ENCODE measurements at places on chromosomes 12 and 14.

DNA sequence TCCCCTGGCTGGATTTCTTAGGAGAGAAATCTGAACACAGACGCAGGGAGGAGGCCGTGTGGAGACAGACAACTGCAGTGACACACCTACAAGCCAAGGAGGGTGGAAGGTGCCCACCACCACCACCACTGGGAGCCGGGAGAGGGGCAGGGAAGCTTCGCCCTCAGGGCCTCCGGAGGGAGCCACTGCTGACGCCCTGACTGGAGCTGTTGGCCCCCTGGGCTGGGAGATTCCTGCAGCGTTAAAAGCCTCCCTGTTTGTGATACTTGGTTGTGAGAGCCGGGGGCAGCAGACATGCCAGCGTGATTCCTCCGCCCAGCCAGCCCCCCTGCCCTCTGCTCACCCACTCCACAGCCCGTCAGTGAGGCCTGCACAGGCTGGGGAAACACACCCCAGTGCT, 72.0 kb downstream of the CHGA start:
- DNase-seq = no peak

GRCh38 chr12:64669270-64669842, 59.1 kb downstream of the RASSF3 start:
- no peak for DNase-seq

DNA sequence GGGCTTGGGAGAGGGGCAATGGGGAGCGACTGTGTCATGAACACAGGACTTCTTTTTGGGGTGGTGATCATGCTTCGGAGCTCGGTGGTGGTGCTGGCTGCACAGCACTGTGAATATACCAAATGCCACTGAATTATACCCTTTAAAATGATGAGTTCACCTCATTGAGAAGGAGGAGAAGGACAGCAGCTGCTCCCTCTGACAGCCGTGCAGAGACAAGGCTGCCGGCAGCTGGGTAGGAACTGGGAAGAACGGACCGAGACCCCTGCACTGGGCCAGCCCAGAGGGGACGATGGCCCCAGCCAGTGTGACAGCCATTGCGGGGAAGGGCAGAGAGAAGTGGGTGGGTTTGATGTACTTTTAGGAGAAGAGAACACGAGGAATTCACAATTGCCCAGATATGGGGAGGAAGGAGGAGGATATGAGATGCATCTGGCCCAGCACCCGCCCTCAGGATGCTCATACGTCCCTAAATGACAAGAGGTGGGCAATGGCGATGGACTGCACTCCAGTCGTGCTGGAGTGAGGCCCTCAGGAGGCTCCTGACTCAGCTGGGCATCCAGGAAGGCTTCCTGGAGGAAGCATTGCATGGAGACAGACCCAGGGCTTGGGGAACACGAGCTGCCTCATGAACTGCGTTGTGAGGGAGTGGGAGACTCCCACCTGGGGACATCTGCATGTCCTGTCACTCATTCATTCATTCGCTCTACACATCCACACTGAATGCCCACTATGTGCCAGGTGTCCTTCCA, 64.3 kb upstream of the C14orf180 start:
- no peak for DNase-seq

GRCh38 chr14:50530358-50530757, 2.0 kb downstream of the MAP4K5 start:
- DNase-seq = no peak

GRCh38 chr12:64660237-64661018, 50.1 kb downstream of the RASSF3 start:
- no peak for DNase-seq

DNA sequence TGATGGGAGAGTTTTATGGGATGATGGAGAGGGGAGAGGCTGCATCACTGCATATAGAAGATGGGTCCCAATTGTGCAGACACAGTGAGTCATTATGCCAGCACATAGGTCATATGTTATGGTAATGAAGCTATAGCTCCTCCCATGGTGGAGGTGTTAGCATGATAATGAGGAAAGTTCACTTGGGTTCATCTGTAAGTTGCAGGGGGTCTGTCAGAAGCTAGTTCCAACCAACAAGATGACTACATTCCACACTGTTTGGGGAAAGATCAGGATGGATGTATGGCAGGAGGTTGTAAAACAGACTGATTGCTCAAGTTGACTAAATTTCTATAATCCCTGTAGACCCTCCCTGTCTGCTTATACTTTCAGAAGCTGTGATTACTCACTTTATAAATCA, 561.3 kb downstream of the C12orf50 start:
- DNase-seq = no peak

DNA sequence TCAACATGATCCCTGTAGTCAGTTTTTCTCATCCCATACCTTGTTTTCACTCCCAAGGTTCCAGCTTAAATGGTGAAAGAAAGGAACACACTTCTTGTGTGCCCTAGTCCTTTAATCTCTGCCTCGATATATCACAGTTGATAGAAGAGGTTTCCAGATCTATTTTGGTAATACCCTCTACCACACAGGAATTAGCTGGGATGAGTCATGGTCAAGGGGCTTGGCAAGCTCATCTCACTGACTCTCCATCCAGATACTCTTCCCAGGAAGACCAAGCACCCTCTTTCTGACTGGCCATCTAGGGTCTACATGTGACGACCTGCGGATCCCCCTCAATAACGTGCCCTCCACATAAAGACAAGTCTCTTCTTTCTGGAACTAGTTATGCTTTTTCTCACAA, 277.9 kb downstream of the ITPR2 start:
- DNase-seq = no peak

GRCh38 chr12:43988838-43989560, 153.1 kb downstream of the TMEM117 start:
- no peak for DNase-seq

DNA sequence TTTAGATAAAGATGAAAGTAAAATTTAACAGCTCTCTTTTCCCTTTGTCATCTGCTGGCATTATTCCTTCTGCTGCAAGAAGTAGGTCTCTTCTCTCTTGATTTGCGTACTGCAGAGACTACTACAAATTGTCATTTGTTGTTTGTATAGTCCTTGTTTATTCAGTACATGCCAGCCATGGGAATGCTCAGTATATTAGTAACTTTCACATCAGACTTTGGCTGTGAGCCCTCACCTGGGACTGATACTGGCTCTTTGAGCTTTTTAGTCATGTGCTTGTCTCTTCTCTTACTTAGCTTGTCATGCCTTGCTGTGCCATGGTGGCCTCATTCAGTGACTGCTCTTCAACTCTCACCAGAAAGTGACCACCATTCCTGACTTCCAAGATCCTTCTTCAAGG, 169.8 kb downstream of the PRKCH start:
- no peak for DNase-seq

- DNase-seq = no peak
These were observed 286.8 kb downstream of the LRIG3 start for GRCh38 chr12:58633479-58633878.

DNA sequence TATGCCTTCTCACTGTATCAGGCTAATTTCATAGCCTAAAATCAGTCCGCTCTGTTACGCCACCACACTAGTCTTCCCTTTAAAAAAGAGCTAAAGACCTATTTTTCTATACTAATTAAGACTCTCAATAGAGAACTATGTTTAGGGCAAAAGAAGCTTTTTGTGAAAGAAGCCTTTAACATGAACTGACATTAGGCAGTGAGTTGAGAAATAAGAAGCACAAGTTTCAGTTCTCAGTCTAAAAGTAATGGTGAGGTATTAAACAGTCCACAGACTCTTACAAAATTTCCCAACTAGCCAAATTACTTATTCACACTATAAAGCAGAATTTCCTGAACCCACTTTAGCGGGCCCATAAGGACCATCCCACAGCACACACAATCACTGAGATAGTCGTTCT, 93.7 kb downstream of the SOX5 start:
- no peak for DNase-seq

- DNase-seq = no peak
These were observed 58.1 kb upstream of the PRMT8 start for GRCh38 chr12:3432868-3433267.

- DNase-seq = no peak
These were observed 11.0 kb upstream of the CELA1 start for GRCh38 chr12:51357374-51358047.

GRCh38 chr14:67004521-67004920, 184.7 kb upstream of the GARIN2 start:
- no peak for DNase-seq

DNA sequence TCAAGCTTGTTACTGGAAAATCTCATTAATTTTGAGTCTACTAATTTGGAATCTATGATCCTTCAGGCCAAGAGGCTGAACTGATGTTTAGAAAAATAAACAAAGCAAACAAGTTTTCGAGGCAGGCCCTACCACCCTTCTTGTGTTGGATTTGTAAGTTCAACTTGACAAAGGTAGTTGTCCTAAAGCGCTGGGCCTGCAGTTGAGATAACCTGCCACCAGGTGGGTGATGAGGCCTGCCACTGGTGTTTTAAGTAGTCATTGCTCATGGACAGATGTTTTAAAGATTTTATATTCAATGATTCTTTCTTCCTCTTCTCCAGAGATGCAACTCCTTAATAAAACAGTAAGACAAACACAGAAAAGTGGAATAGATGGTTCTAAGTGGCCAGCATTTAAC, 19.4 kb downstream of the ACVRL1 start:
- DNase-seq = peak; percentile 36

GRCh38 chr12:66776974-66777373, 98.1 kb upstream of the GRIP1 start:
- DNase-seq = no peak

GRCh38 chr14:72588521-72588920, 305.4 kb downstream of the DPF3 start:
- no peak for DNase-seq

DNA sequence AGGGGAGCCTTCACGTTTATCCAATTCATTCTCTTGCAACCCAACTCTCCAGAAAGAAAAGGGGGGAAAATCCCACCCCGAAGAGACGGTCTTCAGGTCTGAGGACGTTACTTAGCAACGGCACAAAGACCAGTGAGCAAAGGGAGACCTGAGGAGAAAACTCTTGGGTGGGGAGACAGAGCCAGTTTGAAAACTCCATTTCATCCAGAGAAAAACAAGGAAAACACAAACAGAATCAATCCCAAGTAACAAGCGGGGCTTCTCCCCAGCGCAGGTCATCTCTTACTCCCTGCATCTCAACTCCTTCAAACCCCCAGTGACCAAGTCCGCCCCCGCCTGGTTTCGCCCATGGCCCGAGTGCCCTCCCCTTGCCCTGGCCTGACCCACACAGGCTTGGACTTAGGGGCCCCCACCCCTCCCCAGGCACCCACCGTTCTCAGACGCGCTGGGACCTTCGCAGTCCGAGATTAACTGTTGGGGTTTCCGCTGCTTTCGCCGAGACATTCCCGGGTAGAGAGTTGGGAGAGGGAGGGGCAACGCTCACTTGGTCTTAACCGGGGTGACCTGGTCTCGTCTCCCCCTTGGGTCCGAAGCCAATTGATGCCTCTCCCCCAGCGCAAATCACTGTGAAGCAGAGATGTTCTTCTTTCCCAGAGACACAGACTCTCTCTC, 10.4 kb upstream of the SALL2 start:
- no peak for DNase-seq

GRCh38 chr12:1877169-1877878, 41.1 kb downstream of the CACNA2D4 start:
- DNase-seq = no peak

DNA sequence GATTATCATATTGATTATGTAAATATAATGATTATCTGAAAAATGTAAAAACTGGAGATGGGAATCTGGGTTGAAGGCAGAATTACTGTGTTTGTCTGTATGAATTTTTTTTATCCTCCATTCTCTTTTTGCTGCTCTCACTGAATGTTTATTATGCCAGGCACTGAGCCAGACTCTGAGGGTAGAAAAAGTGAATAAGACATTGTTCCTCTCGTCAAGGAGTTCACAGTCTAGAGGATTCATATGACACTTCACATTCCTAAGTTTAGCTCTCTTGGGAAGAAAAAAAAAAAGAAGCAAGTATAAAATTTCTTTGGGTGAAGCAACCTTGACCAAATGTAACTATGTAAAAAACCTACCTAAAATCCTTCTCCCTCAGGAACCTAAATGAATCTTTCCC, 120.9 kb upstream of the LMO3 start:
- no peak for DNase-seq

DNA sequence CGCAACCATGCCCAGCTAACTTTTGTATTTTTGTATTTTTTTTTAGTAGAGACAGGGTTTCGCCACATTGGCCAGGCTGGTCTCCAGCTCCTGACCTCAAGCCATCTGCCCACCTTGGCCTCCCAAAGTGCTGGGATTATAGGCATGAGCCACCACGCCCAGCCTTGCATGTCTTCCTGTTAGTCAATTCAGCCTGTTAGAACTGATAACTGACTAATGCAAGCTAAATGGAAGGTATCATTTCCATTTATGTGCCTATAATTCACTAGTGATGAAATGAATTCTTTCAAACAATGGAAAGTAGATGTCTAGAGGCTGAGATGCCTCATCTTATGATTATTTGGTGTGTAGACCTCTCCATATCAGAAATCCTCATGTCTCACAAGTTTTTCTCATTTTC, 37.3 kb upstream of the DIP2B start:
- no peak for DNase-seq

DNA sequence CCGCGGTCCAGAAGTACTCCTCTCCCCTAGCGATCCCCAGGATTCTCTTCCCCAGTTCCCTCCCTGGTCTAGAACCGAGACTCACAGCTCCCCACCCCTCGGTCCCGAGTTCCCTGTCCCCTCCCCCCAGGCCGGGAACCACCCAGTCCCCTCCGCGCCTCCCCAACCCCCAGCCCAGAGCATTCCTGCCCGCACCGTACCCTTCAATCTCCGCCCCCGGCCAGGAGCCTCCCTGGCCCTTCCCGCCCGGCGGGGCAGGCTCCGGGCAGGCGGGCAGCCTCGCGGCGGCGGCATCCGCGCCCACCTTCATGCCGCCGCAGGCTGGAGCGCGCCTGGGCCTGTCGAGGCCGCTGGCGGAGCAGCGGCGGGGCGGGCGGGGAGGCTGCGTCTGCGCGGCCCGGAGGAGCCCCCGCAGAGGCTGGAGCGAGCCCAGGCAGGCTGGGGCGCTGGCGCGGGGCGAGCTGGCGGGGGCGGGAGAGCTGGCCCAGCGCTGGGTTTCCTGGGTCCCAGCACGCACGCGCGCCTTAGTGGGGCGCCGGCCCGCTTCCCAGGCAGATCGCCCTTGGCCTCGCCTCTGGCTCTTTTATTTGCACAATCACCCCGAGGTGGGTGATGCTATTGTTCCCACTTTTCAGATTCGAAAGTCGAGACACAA, 22.2 kb upstream of the GPR132 start:
- no peak for DNase-seq

All from HEK293T (cell line).